ENCODE measurements at places on chromosomes 1 and 21.

DNA sequence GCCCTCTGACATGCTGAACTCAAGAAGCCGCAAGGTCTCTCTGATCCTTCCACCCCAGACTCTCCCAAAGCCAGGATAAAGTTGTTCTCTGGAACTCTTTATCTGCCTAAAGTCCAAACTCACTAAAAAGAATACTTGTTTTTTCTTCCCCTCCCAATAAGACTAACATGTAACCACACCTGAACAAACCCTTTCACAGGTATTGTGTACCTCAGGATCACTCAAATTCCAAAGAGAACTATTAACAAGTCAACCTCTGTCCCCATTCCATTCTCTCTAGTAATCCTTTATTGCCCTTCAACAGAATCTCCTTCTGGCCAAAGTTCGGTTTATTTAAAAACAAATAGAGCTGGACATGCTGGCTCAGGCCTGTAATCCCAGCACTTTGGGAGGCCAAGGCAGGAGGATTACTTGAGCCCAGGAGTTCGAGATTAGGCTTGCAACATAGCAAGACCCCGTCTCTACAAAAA lies 4.1 kb upstream of the TOE1 start:
- DNase-seq = no peak

DNA sequence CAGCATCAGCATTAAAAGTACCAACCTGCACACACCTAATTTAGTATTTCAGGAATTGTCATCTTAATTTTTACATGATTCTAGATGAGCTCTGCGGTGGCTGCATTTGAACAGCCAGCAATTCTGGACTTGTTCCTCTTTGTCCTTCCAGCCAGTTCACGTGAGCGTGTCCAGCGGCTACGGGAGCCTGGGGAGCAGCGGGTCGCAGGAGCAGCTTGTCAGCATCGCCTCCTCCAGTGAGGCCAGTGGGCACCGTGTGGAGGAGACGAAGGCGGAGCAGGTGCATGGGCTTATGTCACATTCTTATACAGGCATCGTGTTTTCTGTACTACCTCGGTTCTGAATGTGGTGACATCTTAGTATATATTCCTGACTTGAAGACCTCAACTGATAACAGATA lies 25.7 kb downstream of the PER3 start:
- no peak for DNase-seq

DNA sequence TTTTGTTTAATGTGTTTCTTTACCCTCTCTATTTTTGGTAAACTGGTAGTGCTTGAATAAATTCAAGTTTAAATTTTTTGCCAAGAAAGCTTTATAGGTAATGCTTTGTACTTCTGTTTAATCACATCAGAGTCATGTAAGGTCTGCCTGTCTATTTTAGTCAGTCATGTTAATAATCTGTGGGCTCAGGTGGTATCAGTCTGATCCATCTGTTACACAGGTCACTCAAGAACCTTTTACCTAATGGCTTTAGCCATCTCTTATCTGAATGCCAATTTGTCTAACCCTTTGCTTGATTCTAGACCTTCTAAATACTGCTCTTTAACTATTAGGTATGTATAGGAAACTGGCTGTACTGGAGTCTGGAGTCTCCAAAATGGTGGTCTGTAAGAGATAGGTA lies 16.6 kb downstream of the MDM4 start:
- no peak for DNase-seq

DNA sequence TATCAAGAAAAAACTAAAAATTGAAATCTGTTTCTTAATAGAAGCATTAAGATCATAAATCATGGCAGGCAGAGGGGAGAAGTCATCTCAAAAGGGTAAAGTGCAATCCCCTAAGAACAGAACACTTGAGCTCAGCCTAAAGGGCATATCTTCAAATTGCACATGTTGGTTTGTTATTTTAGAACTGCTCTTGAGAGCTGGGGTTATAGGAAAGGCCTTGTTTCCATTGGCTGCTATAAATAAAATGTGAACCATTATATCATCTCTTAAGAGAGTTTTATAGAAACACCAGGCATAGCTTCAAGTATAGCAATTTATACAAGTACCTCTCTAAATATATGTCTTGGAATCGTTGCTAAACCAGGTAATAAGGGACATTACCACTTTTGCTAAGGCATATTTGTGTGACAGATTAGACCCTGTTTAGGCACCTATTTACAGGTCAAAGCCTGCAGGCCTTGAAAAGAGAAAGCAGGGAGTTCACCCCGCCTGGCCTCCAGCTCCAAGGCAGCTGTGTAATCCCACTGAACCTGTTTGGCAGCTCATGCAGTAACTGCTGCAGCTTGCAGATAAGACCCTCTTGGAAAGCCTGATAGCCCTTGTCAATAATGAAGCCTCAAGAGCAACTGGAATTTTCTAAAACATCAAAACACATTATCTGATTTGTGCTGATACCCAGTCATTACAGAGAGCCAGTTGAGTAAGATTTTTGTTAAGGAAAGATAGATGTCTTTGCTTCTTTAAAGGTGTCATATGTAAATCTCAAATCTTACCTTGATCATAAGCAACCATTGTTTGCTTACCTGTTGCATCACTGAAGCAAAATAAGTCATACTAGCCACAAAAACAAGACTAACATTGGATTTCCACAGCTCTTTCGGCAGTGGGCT lies 24.2 kb upstream of the SYDE2 start:
- no peak for DNase-seq

DNA sequence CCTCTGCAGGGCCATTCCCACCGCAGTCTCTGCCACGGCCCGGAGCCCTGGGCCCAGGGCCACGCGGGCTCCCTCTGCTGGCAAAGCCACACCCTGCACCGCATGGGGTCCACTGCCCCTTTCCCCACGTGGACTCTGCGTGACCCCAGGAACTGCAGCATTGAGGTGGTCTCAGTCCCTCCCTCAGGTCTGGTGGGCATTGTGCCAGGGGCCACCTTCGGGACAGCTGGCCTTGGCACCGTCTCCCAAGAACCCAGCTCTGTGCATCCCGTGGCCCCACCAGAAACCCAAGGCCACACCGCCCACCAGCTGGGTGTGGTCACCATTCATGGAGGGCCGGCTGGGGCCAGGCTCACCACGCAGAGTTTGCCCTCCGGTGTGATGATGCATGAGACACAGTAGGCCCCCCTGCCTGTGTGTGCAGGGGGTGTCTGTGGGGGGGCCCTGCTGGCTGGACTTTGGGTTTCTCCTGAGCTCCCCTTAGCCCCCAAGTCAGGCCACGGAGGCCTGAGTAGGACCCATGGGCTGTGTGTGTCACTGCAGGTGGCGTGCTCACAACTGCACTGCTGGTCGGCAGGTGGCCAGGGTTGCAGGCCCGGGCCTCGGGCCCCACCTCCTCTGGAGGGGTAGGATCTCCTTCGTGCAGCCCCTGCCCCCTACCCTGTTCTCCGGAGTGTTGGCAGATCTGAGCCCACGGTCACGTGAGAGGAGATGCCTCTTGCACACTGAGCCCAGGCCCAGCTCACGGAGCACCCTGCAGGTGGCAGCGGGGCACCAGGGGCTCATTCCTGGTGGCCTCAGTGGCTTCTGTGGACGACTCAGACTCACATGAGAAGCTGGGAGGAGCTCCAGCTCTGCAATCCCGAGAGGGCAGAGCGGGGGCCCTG lies 5.8 kb downstream of the VWA1 start:
- DNase-seq = peak; percentile 51

- no peak for DNase-seq
Measured at GRCh38 chr1:33093004-33093403, 12.1 kb downstream of the AZIN2 start.

DNA sequence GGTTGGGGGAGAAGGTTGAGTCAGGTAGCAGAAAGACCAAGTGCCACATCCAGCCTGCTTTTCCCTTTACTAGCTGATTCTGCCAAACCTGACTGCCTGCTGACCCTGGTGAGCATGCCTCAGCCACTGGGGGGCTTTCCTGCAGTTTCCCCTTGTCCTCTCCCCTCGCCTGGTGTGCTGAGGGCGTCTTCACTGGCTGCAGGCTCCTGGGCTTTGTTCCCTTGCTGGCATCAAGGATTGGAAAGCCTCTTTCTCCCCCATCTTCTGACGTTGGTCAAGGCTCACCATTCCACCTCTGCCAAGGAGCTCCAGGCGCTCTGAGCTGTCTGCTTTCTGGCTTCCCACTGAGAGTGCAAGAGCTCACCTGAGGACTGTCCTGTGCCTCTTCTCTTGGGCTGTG lies 28.4 kb downstream of the MAN1C1 start:
- DNase-seq = no peak

- DNase-seq = no peak
Measured at GRCh38 chr1:203839081-203839480, 22.3 kb upstream of the SNRPE start.

GRCh38 chr1:229228522-229228921 lies 42.4 kb upstream of the RAB4A start:
- DNase-seq = no peak

DNA sequence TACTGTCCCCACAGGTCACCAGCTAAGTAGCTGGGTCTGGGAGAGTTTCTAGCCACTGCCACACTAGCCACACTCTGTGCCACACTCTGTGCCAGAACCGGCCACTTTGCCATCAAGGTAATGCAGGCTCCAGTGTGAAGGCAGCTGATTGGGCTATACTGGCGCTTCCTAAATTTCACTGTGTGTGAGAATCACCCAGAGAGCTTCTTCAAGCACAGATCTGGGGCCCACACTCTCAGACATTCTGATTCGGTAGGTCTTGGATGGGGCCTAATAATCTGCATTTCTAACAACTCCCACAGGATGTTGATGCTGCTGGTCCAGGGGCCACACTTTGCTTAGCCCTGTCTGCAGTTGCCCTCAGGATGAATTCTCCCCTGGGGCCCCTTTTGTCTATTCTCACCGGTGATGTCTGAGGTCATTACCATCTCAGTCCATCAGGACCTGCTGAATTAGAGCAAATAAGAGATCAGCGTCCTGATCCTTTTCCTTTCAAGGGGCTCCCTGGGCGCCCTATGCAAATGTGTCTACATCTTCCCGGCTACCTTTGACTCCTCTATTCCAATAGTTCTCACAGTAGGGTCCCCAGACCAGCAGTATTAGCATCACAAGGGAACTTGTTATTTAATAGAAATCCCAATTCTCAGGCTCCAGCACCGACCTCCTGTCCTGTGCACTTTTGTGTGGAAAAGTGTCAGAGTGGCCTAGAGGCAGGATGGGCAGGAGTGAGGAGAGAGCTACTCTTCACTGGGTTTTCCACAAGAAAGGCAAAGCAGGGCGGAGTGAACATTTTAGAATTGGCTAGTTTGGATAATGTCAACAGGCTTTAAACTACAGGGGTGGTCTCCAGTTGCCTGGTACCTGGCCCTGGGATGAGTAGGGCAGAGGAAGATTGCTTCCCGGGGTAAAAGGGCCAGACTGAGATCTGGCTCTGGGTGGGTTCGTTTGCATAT lies 24.7 kb upstream of the LRRN2 start:
- no peak for DNase-seq

DNA sequence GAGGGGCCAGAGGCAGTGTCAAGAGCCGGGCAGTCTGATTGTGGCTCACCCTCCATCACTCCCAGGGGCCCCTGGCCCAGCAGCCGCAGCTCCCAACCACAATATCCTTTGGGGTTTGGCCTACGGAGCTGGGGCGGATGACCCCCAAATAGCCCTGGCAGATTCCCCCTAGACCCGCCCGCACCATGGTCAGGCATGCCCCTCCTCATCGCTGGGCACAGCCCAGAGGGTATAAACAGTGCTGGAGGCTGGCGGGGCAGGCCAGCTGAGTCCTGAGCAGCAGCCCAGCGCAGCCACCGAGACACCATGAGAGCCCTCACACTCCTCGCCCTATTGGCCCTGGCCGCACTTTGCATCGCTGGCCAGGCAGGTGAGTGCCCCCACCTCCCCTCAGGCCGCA lies at the start of gene BGLAP:
TSS of gene BGLAP (plus strand) at position 259 of the 400 bp plus-strand sequence. CDS start at position 307, 48 bp downstream.
- no peak for DNase-seq

- DNase-seq = no peak
Measured at GRCh38 chr1:24707687-24708086, 37.6 kb upstream of the CLIC4 start.

DNA sequence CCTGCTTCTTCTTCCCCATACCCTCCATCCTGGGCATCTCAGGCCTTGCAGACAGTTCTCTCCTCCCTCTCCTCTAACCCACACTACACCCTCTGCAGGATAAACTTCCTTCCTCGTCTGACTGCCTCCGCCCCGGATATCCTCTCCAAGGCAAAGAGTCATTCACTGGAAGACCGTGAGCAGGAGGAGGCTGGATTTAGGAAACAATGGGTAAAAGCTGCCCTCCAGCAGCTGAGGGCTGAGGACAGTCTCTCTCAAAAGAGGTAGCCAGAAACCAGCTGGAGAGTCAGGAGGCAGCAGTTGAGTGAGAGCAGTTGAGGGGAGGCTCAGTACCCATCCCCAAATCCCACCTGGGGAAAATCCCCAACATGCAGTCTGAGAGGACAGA lies 1.4 kb downstream of the CSRP1 start:
- DNase-seq = no peak

GRCh38 chr1:79530476-79530875 lies 523.9 kb upstream of the ADGRL4 start:
- DNase-seq = no peak

DNA sequence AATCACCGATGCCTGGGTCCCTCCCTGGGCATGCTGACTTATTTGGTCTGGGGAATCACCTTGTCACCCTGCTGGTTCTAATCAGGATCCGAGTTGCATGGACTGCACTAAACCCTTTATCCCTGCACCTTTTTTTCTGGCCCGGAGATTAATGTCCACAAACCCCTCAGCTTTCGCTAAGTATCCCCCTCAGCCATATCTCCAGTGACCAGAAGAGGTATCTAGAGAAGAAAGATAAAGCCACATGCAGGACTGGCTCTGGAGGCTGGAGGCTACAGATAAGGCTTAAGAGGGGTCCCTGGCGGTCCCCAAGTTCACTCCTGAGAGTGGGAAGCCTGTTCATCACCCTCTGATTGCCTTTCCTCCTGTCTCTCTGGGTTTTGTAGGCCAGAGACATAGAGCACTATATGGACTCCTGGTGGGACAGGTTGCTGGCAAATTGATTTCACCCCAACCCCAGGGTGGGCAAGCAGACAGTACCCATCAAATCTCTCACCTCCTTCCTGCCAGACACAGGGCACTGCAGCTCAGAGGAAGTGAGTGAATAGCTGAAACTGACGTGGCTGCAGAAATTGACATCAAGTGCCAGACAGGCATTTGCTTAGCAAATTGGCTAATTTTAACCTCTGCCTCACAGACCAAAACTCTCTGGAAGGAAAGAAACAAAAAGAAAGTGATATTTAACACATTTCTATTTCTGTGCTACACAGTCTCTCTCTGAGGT lies 38.8 kb downstream of the HMGB4 start:
- no peak for DNase-seq

GRCh38 chr1:85199667-85200462 lies 951 bp downstream of the SYDE2 start:
- peak; percentile 12 for DNase-seq

- no peak for DNase-seq
Measured at GRCh38 chr1:180020017-180020416, 65.4 kb downstream of the CEP350 start.

GRCh38 chr1:234393190-234393589 lies 19.9 kb downstream of the COA6 start:
- DNase-seq = peak; percentile 6

DNA sequence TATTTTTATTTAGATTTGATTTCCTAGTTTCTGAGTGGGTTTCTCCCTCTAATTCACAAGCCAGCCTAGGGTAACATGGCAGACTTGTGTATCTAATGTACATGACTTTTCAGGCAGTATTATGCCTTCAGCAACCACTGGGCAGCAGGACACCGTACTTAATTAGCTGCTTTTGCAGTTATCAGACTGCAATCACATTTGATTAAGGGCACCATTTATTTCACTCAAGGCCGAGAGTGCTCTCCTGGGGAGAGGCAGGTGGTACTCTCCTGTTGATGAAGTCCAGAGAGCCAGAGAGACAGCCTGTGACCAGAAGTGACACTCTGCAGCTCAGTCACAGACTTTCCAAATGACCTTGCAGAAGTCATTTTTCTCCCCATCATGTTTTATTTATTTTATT lies 18.7 kb downstream of the CYYR1 start:
- no peak for DNase-seq

- no peak for DNase-seq
Measured at GRCh38 chr1:206493279-206493678, 14.1 kb upstream of the RASSF5 start.

All from activated CD4-positive, alpha-beta T cell treated with anti-CD3 and anti-CD28 coated beads, Interleukin-2, amount 50 U/mL, for 4 hours (primary cell).